ENCODE measurements at places on chromosomes 6 and 20.

- no peak for DNase-seq
Measured at GRCh38 chr6:98215531-98215930, 618.8 kb upstream of the POU3F2 start.

DNA sequence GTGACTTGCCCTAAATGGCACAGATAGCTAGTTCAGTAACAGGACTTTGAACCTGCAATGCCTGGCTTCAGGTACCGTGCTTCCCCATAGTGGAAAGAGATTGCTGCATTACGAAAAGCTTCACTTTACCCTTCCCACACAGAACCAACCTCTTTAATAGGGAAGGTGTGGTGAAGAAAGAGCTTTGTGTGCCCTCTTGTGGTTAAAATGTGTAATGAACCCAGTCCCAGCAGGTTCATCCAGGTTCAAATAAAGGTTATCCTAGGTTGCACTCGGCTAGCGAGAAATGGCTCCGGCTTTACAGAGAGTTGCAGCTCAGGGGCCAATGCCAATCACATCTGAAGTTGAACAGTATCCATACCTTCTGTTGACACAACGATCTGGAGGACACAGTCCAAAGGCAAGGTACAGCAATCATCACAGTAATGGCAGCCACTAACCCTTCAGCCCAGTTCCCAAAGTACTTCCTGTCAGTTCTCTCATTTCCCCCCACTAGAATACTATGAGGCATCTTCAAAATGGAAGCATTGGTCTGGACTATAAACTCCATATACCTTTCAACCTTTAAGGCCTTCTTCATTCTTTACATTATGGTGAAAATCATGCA lies 3.0 kb downstream of the DEFB115 start:
- DNase-seq: no peak

DNA sequence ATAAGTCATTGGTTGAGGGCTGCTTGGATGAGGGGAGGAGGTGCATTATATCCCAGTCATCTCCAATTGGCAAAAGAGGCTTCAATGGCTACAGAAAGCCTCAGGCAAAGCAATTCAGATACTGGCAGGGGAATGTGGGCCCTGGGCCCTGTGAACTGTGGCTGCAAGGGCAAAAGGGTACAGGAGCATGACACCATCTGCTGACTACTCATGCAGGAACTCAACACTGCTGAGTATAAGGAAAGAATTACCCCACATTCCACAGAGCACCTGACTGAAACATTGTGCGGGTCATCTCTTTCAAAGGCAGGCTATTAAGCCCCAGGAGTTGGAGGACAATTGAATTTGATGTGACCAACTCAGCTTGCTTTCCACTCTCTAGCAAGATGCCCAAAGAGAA lies 92.1 kb upstream of the SPTLC3 start:
- DNase-seq: no peak

- DNase-seq: no peak
Measured at GRCh38 chr6:28929887-28930620, 6.3 kb upstream of the TRIM27 start.

- no peak for DNase-seq
Measured at GRCh38 chr6:27755768-27756167, 156.4 kb downstream of the OR2B2 start.

- no peak for DNase-seq
Measured at GRCh38 chr20:38297916-38298674, 5.9 kb upstream of the BPI start.

DNA sequence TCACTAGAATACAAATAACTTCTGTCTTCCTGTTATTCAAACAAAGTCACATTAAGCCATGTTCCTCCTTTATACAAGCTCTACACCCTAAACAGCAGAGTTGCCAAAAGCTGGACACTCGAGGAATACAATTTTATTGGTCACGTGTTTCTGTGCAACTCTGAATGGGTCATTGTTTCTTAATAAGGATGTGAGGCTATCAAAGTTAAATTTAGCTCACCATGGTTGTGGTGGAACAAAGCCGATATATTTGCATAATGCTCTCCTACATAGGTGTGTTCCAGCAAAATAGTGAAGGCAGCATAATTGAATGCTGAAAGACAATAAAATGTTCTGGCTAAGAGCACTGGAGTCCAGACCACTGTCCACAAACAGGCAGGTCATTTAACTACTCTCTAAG lies 36.9 kb upstream of the CD2AP start:
- DNase-seq: no peak

GRCh38 chr6:322259-322930 lies 30.1 kb downstream of the DUSP22 start:
- no peak for DNase-seq

Data from stimulated activated CD4-positive, alpha-beta T cell treated with anti-CD3 and anti-CD28 coated beads, Interleukin-4, amount 100 ng/mL, for 1 hour (primary cell).